Stimulated activated CD4-positive, alpha-beta T cell treated with anti-CD3 and anti-CD28 coated beads, Interleukin-1b, Interleukin-23, amount 100 ng/mL, for 48 hours (primary cell): ENCODE measurements at places on chromosomes 2 and 18.

GRCh38 chr2:77521931-77522470, at the start of gene LRRTM4:
Gene LRRTM4, minus strand, starts transcription at chr2:77522376.
- no peak for DNase-seq

DNA sequence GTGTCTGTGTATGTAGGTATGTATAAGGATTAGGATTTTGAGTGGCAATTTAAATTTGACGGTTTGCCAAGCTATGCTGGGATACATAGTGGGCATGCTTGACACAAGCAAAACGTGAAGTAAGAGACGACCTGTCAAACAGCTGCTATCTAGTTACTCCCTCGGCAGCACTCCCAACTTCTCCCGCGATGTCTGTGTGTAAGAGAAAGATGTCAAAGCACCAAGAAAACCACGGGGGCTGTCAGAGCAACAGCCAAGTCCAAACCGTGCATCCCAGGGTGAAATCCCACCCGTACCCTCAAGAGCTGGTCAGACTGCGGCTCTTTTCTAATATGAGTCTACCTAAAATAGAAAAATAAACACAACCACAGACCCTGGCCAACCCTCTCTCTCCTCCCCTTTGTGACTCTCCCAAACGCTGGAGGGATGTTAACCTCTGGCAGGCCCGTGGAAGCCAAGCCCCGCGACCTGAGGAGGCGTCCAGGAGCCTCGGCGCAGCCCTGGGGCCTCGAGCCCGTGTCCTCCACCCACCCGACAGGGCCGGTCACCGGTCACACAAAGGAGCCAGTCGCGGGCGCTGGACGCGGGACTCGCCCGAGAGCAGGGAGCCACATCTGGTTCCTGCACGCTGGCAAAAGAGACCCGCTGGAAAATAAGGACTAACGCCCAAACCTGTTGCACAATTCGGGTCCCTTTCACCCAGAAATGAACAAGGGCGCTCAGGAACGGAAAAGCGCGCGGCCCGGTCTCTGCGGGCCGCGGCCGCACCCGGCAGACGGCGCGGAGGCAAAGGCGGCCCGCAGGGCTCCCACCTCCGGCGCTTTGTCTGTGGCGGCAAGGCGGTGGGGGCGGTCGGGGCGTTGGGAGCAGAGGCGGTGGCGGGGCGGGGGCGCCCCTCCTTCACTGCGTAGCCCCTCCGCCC, 925 bp downstream of the SESTD1 start:
- DNase-seq: peak; percentile 8

DNA sequence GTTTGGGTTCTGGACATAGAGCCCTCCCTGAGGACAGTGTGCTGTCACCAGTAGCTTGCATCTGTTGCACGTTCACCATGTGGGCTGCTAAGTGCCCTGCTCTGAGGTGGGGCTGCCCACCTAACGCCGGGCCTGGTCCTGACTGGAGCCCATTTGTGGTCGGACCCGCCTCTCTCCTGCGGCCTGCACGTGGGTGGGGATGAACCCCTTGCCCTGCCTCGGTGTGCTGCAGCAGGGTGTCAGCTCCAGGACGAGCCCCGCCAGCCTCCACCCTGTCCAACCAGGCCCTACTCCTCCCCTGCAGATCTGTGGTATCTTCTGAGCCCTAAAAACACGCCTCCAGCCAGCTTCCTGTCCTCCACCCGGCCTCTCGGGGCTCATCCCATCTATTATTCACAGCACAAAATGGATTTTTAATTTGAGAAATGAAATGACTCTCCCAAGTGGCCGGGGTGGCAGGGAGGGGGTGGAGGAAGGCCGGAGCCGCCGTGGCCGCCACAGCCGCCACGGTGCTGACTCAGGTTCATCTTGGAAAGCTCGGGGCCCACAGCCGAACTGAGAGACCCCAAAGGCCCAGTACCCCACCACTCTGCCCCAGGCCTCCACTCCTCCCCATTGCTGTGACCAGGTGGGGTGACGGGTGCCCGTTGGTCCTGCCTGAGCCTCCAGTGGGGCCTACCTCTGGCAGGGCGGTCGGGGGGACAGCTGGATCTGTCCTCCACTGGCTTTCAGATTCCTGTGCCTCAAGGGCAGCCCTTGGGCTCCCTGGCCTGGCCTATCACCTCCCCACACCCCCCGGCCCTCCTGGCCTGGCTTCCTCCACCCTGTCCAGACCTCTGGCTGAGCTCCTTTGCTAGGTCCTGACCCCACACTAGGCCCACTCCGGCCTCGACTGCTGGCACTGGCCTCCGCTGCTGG, 2.8 kb upstream of the ECEL1 start:
- no peak for DNase-seq

- no peak for DNase-seq
Measured at GRCh38 chr2:187541086-187542085, 12.8 kb downstream of the TFPI start.

DNA sequence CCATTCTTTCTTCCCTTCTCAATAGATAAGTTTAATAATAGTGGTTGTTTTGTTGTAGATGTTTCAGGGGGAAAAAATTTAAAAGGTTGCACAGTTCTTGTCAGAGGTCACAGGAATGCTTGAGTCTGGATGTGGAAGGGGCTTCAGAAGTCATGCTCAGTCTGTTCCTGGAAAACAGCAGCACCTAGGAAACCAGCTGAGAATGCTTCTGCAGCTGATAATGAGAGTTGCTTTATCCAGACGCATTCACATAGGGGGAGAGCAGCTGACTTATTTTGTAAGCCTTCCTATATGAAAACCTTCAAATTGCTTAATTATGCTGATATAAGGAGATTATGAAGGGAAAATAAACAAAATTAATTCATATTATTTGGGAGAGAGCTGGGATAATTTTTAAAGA, 235.5 kb downstream of the GULP1 start:
- DNase-seq: no peak

DNA sequence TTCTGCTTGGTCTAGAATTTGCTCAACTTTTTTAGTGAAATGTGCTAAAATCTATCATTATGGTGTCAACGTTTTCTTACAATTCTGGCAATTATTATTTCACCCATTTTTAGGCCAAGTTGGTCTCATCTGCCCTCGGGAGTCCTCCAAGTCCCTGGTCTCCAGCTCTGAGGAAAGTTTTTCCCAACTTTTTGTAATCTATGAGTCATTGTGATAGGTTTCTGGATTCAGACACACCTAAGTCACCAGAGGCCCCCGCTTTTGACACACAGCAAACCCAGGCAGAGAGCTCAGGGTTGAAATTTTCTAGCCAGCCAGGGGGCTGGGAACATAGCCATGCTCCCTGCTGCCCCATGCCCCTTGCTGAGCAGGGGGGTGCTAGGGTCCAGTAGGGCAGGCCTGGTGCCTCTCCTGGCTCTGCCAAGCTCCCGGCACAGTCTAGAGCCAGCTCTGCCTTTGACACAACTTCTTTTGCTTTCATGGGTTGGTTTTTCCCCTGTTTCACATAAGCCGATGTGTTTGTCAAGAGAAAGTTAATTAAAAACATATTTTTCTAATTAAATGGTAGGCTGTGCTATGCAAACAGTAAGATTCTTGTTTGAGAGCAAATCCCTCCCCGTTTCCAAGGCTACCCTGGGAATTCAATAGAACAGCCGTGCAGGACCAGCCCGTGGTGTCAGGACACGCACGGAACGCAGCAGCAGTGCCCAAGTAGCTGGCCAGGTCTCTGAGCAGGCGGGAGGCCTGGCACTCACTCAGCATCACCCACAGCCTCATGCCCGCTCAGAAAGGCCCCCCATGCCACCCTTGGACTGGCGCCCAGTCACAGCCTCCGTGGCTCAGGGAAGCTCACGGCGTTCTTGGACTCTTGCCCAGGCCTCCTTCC, 25.5 kb upstream of the SNED1 start:
- no peak for DNase-seq

GRCh38 chr2:209638346-209638745, 133.3 kb upstream of the UNC80 start:
- peak; percentile 6 for DNase-seq
